Stomach (tissue), 19 donors: ENCODE measurements at places on chromosomes 2 and 18. TPM values are rescaled to one million over a fixed set of nuclear protein-coding genes. Genes with fewer than 3 reads are reported as not detected.

Gene WDFY1
- 97.7 TPM for total RNA-seq

GRCh38 chr2:63012541-63012940, 38.1 kb upstream of the OTX1 start:
- DNase-seq: no peak

Gene SRD5A2
- total RNA-seq: not detected

DNA sequence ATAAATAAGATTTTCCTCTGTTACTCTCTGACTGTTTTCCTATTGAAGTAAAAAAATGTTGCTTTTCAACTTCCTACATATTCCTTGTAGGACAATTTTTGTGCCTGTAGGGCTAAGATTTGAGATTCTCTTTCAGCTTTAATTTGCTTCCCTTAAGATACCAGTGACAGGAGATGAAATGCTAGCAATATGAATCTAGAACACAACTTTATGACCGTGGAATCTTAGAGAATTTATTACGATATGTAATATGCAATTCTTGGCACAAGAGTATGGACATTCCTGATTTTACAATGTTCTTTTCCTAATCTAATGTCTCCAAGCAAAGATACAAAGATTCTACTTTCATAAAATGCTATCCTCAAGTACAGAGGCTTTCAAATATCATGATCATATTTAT, 180.9 kb downstream of the KCNE4 start:
- no peak for DNase-seq

GRCh38 chr2:150286730-150287362, 200.6 kb downstream of the RND3 start:
- no peak for DNase-seq

- DNase-seq: no peak
Observed at GRCh38 chr2:39435234-39435633, 1.9 kb downstream of the MAP4K3 start.

GRCh38 chr18:6482198-6482977, 67.7 kb upstream of the L3MBTL4 start:
- peak; percentile 60 for DNase-seq

GRCh38 chr2:225487878-225488416, 88.4 kb downstream of the NYAP2 start:
- DNase-seq: no peak

GRCh38 chr2:200449149-200449548, 60.7 kb downstream of the KCTD18 start:
- DNase-seq: no peak

Gene CAPN14
- not detected for total RNA-seq

Gene EMILIN1
- 17.5 TPM for total RNA-seq

Gene EVX2
- total RNA-seq: not detected

DNA sequence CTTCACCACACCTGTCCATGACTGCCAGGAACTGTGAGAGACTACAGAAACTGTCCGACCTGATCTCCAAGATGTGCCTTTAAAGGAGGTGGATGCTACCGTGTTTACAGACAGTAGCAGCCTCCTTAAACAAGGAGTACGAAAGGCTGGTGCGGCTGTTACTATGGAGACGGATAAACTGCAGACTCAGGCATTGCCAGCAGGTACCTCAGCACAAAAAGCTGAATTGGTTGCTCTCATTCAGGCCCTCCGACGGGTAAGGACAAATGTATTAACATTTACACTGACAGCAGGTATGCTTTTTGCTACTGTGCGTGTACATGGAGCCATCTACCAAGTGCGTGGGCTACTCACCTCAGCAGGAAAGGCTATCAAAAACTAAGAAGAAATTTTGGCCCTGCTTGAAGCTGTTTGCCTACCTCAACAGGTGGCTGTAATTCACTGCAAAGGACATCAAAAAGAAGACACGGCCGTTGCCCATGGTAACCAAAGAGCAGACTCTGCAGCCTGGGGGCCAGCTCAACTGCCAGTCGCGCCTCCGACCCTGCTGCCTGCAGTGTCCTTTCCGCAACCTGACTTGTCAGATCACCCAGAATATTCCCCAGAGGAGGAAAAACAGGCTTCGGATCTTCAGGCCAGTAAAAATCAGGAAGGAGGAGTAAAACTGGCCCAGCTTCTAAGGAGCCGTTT, 30.9 kb downstream of the SKA1 start:
- DNase-seq: no peak

DNA sequence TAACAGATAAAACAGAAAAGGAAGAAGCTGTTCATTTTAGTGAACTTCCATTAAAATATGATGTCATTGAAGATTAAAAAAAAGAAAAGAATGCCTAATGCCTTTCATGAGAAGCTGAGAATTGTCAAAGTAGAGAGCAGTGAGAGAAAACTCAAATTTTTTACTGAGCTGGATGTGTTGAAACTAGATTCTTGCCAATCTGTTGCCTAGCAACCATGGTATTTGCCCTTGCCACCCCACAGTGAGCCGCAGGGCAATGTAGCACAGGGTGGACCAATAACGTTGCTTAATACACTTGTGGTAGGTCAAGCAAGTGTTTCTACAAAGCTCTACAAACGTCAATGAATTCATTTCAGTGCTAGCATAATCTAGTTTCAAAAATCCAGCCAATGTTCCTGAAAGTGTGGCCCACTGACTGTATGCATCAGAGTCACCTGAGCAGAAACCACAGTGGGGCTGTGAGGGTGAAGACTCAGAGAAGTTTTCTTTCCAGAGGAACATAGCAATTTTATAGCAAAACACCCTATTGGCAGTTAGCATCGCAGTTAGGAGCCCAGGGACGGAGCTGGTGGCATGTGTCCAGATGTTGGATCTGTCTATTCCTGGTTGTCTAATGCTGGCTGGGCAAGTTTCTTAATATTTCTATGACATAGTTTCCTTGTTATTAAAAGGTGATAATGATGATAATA, 132.2 kb downstream of the DOCK10 start:
- DNase-seq: peak; percentile 82

GRCh38 chr2:231884438-231885140, 41.6 kb downstream of the NPPC start:
- no peak for DNase-seq

GRCh38 chr2:201320701-201321100, 36.4 kb downstream of the FLACC1 start:
- DNase-seq: no peak
